Left hindlimb (tissue), 1 donor: ENCODE measurements at places on chromosomes 1 and 21.

- peak; percentile 54 for DNase-seq
Measured at GRCh38 chr1:225766967-225767633, 10.5 kb upstream of the SRP9 start.

DNA sequence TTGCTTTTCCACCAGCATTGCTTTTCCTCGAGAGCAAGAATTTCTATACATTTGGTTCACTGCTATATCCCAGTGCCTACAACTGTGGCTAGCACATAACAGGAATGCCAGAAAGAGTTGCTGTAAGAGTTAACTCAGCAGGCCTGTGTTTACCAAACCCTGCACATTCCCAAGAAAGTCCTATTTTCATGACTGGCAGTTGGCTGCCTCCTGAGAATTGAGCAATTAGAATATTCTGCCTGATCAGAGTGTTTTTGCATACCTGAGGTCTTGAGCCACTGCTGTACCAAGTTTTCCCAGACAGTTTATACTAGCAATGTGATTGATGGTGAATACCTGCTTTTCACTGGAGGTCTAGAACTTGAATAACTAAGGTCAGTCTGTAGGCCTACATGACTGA is 2.7 kb upstream of the GNPAT start:
- no peak for DNase-seq

GRCh38 chr1:2194319-2194897 is at the start of gene FAAP20:
Gene FAAP20 (minus strand): TSS chr1:2194772. CDS start chr1:2194749, 23 bp downstream.
- peak; percentile 93 for DNase-seq

DNA sequence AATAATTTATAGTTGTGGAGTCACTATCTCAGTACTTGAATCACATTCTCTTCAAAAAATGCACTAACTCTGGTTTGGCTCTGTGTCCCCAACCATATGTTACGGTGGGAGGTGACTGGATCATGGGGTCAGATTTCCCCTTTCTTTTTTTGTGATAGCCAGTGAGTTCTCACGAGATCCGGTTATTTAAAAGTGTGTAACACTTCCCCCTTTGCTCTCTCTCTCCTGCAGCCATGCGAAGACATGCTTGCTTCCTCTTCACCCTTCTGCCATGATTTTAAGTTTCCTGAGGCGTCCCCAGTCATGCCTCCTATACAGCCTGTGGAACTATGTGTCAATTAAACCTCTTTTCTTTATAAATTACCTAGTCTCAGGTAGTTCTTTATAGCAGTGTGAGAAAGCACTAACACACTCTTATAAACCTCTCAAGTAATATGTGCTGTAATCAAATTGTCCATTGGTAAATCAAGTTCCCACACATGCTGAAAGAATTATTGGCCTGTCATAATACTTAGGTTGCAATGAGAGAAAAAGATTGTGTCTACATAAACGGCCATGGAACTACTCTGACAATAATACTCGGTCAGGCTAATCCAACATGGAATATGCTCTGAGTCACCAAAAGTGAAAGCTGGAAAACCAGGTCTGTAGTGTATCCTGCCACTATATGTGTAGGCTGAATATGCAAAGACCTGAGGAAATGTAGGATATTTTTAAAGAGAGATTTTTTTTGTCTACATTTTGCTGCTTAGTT is 107.5 kb downstream of the SLC44A5 start:
- no peak for DNase-seq

- no peak for DNase-seq
Measured at GRCh38 chr21:35170818-35171217, 121.7 kb upstream of the RUNX1 start.

DNA sequence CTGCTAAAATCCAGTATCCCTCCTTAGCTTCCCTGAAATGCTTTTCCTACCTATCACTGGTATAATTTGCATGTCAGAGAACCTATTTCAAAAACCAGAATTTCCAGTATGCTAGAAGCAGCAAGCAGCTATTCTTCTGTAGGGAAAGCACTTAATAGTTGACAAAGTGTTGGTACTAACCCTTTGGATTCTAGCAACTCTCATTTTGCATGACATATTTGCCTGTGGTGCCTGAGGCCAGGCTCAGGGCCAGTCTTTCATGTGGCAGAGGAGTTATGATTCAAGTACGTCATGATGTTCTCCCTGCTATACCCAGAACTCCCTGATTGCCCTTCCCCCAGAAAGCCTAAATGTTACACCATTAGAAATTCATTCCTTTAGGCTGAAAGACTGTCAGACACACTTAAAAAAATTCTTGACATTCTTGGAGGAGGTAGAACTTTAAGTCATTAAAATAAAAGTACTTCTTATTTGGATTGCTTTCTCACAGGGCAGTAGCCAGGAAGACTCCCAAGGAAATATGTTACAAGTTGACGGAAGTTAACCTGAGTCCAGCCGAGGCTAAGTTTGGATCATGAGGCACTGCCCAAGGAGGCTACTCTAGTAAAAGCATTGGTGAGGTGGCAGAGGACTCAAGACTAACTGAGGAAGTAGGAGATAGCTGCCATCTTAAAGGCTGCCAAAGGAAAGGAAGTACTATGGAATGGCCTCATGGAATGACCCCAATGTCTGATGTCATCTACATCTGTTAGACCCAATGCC is 298.4 kb upstream of the SPAG17 start:
- no peak for DNase-seq

- peak; percentile 38 for DNase-seq
Measured at GRCh38 chr1:9615316-9616063, 26.8 kb downstream of the TMEM201 start.

- DNase-seq, result no peak
Measured at GRCh38 chr1:182515556-182515955, 65.6 kb downstream of the RGSL1 start.

- DNase-seq, result no peak
Measured at GRCh38 chr1:40884055-40884795, 22.1 kb upstream of the CITED4 start.

DNA sequence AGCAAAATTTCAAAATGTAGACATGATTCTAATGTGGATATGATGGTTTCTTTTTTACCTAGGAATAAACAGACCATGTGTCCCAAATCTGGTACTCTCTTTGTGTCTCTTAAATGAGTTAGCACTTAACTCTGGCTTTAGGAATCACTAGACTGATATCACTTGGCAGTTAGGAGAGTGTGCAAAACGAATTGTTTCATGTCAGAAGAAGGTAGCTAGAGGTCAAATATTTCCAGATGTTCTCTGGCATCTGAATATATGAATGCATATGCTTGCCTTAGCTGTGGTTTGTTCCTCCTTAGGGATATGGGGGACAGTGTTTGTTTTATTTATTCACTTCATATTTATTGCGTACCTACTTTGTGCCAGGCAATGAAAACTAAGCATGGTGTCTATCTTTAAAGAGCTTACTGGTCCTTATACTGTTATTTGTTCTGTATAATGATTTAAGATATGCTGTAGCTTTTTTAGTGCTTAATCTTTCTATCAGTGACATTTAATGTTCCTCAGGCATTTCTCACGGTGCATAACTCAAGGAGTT is 65.2 kb downstream of the LRRC8C start:
- no peak for DNase-seq

- DNase-seq, result no peak
Measured at GRCh38 chr1:3077561-3077960, 8.6 kb downstream of the PRDM16 start.

DNA sequence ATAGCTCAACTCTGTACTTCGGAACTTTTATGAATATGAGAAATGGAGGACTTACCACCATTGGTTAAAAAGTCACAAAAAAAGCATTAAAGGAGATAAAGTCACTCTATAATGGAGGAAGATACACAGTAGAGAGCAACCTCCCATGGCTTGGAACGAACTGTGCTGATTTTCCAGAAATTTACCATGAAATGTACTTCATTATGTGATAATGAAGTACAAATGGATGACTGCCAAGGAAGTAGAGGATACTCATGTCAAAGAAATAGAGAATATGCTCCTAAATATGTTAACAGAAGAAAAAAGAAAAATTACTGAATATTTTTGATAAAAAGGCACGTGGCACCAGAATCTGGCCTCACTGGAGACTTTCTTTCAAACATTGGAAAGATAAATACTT is 23.6 kb upstream of the PLA2G2E start:
- DNase-seq, result no peak

GRCh38 chr1:56468518-56468917 is 110.8 kb downstream of the PLPP3 start:
- no peak for DNase-seq

GRCh38 chr1:62286786-62287224 is 32.4 kb downstream of the KANK4 start:
- peak; percentile 46 for DNase-seq

- no peak for DNase-seq
Measured at GRCh38 chr1:241532162-241532531, at the start of gene KMO. Gene KMO (plus strand): TSS chr1:241532378. CDS start chr1:241532445, 67 bp downstream.

DNA sequence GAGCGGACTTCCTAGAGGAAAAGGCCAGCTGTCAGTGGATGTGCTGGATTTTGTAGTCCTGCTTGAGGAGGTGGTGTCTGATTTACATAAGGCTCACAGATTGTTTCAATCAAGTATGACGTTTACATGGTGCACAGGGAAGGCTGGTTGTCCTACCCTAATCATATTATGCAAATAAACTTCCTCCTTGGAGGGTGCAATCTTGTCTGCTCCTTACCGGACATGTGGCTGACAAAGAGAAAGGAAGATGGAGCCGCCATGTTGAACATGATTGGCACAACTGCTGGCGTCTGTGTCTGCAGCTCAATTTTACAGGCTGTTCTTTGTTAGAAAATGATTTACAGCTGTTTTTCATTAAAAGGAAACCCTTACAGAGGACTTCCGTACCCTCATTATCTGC is 1656.1 kb downstream of the KCNT2 start:
- no peak for DNase-seq

DNA sequence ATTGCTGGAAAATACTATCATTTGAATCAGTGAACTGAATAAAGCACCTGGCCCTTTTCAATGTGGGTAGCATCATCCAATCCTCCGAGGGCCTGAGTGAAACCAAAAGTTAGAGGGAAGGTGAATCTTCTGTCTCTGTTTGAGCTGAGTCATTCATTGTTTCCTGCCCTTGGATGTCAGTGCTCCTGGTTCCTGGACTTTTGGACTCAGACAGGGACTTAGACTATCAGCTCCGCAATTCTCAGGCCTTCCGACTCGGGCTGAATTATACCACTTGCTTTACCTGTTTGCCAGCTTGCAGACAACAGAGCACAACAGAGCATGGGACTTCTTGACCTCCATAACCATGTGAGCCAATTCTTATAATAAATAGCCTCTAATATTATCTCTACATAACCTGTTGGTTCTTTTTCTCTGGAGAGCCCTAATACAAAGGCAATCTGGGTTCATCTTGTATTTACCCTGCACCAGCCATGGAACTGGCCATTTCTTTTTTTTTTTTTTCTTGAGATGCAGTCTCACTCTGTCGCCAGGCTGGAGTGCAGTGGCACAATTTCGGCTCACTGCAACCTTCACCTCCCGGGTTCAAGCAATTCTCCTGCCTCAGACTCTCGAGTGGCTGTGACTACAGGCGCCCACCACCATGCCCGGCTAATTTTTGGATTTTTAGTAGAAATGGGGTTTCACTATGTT is 19.2 kb upstream of the VASH2 start:
- no peak for DNase-seq

DNA sequence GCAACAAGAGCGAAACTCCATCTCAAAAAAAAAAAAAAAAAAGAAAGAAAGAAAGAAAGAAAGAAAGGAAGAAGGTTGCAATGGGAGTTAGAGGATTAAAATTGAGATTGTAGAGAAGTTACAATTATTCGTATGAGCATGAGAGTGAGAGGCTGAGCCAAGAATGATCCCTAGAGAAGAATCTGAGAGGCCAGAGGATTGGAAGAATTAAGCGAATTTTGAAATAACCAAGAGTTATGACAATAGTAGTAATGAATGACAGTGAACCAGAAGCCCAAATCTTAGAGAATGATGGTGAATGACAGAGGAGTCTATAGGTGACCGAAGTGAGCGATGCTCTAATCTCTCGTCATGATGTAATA is 369 bp upstream of the ZYG11B start:
- no peak for DNase-seq

DNA sequence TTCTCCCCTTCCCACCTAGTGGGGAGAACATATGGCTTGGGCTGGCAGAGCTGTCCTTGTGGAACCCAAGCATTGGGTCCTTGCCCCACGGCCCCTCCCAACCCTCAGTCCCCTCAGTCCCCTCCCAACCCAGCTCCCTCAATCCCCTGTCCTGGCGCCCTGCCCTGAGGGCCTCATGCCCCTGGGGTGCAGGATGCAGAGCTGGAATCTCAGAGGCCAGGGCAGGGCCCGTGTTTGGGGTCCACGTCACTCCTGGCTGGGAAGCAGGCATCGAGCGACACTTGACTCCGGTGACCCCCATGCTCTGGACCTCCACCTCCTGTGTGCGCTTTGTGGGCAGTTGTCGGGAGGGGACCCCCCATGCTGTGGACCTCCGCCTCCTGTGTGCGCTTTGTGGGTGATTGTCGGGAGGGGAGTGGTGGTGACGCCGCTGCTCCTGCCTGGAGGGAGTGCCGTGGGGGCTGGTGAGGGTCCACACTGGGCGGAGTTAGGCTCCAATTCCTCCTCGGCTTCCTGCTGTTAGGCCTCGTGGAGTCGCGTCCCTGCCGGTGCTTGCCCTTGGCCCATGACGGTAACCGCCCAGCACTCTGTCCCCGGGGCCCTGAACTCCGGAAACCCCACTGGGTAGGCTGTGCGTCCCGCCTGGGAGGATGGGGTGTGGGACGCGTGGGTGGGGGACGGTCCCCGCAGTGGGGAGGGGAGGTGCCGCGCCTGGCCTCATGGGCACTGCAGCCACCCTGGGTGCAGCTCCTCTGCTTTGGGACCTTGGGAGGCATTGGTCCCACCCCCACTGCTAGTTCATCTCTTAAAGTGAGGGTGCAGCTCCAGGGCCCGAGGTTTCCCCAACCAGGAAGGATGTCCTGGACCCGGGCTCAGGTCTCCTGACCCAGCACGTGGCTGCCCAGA is 31.2 kb downstream of the SLX9 start:
- no peak for DNase-seq

DNA sequence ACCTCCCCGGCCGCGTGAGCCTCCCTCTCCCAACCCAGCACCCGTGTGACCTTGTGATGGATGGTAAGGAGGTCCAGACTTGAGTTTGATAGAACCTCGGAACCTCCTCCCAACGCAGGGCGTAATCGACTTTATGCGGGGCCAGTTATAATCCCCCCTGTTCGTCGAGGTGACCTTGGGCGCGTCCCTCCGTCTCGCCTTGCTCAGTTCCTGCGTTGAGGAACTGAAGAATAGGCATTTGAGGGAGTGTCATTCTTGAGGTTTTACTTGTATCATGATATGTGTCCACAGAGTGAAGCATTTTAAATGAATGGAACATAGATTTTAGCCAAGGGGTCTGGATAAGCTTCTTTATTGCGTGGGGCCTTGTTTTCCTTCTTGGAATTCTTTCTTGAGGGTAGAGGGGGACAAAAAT is 433 bp downstream of the TIMM17A start:
- DNase-seq, result no peak

DNA sequence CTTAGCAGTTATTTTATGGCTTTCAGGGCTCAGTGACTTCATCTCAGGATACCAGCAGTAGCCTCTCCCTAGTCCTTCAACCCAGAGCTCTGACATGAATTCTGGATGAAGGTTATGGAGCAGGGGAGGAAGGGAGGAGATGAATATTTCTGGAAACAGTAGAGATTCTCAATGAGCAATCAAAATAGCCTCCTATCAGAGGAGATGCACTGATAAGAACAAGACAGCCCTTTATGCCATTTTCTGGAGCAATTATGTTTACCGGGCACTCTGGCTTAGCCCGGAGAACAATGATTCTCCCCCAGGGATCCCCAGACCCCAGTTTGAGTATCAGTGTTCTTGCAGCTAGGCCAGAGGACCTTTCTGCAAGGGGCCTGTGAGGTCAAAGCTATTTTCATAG is 37.9 kb upstream of the EDARADD start:
- DNase-seq, result no peak

- no peak for DNase-seq
Measured at GRCh38 chr1:209751627-209752231, 4.1 kb upstream of the TRAF3IP3 start.

- DNase-seq, result no peak
Measured at GRCh38 chr1:163914785-163915413, 593.1 kb downstream of the NUF2 start.
